ENCODE measurements at places on chromosomes 13 and 19.

DNA sequence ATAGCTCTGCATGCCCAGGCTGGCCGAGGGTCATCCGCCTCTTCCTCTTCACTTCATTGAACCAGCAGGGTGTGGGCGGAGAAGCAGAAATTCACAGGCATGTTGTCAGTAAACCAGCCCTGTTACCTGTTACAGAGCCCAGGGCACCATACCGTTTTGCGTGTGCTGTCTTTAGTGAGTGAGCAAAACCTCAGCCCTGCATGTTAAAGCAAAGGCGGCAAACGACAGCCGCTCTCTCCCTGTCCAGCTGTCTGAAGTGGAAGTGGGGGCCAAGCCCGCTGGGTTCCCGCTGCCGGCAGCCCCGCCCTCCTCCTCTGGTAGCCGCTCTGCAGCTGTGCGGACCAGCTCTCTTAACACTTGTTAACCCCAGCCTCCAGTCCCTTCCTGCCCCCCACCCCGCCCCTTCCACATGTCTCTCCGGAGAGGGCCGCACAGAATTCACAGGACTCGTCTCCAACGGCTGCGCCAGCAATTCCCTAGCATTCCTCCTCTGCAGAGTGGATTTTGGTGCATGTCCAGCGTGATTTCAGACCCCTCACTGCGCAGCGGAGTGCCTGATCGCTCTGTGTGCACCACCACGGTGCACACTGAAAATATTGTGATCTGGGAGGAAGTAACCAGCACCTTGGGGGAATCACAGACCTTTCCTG, 12.7 kb downstream of the KLHL26 start:
- peak overlapping the region; percentile 6 for H3K27ac ChIP-seq
- peak overlapping the region; percentile 1 for H3K4me3 ChIP-seq
- DNase-seq = no peak
- peaks cover 35% of the 10 kb centered on the region for H3K4me1 ChIP-seq

DNA sequence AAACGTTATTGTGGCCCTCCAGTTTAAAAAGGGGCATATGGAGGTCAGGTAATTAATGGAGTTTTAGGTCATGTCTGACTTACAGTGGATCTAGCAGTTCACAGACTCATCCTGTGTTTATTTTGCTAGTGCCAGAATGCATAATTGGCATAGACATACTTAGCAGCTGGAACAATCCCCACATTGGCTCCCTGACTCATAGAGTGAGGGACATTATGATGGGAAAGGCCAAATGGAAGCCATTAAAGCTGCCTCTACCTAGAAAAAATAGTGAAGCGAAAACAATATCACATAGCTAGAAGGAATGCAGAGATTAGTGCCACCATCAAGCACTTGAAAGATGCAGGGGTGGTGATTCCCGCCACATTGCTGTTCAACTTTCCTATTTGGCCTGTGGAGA, 610.7 kb downstream of the SLITRK5 start:
- no peaks in the 10 kb centered on the region for H3K27me3 ChIP-seq
- no peak overlapping the region for H3K27ac ChIP-seq
- H3K4me3 ChIP-seq = no peak overlapping the region

DNA sequence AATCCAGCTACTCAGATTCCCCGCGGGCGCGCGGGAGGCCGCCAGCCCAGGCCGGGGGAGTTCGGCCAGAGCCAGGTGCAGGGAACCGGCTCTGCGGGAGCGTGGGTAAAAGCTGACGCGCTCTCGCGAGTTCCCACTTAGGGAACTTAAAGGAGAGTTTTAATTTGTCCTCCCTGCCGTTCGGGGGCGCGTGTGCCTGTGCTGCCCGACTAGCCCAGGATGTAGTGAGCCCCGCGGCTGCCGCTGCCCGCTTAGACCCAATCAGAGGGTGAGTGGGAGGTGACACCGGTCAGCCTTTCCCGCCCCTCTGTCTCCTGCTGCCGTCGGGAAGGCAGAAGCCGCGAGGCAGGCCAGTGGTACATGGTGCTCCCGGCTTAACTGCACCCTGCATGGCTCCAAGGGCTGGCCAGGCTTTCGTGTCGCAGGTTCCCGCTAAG, 36.0 kb upstream of the NEK3 start:
- H3K27ac ChIP-seq = no peak overlapping the region
- H3K4me1 ChIP-seq = peaks cover 7% of the 10 kb centered on the region
- no peaks in the 10 kb centered on the region for H3K27me3 ChIP-seq
- no peaks in the 10 kb centered on the region for H3K36me3 ChIP-seq
- DNase-seq = peak; percentile 55

DNA sequence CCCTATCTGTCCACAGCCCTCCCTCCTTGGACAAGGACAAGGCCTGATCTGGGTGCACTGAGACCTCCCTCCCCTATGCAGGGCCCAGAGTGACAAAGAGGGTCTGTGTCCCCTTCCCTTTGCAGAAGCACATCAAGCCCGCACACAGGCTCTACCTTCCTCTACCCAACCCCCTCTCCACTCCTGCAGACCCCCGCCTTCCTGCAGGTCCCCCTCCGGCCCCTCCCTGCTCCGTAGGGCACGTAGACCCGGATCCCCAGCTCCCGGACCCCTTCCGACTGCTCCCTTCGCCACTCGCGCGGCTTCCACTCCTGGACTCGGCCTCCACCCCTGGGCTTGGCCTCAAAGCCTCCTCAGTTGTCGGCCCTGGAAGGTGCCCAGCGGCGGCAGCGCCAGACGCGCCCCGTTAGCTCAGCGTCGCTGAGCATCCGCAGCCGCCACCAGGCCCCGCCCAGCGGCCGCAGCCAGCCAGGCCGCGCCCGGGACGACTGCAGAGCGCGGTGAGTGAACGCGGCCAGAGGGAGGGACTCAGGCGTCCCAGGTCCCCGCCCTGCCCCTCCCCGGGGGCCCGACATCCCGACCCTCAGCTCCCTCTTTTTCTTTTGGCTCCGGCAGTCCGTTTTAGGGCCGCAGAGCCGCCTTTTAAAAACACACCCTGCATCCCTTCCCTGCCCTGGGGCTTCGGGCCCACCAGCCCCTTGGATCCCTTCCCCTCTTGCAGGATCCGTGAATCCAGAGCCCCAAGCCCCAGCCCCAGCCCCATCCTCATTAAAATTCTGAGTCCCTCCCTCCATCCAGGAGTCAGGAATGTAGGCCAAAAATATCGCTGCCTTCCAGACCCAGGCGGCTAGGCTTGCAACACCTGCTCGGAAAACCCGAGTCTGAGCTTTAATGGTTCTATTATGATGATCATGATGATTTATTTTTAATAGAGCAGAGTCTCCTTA, 1.5 kb upstream of the MYADM start:
- no peaks in the 10 kb centered on the region for H3K27me3 ChIP-seq
- peaks cover 2% of the 10 kb centered on the region for H3K36me3 ChIP-seq
- H3K27ac ChIP-seq = peak overlapping the region; percentile 99
- peaks cover 51% of the 10 kb centered on the region for H3K4me1 ChIP-seq

DNA sequence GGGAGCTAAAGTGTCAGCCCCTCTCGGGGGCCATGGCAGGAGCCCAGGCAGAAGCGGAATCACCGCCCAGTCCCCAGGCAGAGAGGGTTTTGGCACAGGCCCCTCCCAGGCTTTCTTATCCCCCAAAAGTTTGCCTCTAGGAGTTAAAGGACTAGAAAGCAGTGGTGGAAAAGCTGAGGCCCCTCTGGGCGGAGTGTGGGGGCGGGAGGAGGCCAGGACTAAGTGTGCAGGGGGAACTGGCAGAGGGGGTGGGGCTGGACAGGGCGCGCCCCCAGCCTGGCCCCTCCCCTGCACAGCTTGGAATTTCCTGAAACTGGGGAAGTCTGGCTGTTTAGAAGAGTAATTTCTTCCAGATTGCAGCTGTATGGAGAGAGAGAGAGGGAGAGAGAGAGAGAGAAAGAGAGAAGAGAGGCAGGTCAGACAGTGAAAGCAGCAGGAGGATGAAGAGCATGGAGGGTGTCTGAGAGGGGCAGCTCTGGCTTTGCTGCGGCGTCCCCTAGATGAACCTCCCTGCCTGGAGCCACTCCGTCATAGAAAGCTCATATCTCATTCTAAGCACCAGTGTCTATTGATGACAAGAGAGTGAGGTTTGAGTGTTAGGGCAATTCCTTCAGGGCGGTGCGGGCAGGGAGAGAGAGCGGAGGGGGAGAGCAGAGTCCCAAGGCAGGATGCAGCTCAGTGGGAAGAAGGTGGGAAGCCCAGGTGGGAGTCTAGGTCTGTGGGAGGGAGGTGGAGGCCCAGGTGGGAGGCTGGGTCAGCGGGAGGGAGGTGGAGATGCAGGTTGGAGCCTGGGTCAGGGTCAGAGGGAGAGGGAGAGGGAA, at the start of gene CDC42EP5:
TSS of gene CDC42EP5 (minus strand) at position 226 of the 821 bp plus-strand sequence. CDS start 7,749 bp downstream, outside the sequence.
- DNase-seq = no peak
- peaks cover 17% of the 10 kb centered on the region for H3K4me1 ChIP-seq
- no peak within 1 kb of the TSS for H3K4me3 ChIP-seq
- no peak within 1 kb of the TSS for H3K27ac ChIP-seq
- H3K27me3 ChIP-seq = peaks cover 28% of the 10 kb centered on the region
- no peaks in the 10 kb centered on the region for H3K36me3 ChIP-seq

- H3K27ac ChIP-seq = peak overlapping the region; percentile 29
- H3K36me3 ChIP-seq = no peaks in the 10 kb centered on the region
- DNase-seq = peak; percentile 90
Measured at GRCh38 chr19:1853295-1854038, 5.2 kb upstream of the REXO1 start.

DNA sequence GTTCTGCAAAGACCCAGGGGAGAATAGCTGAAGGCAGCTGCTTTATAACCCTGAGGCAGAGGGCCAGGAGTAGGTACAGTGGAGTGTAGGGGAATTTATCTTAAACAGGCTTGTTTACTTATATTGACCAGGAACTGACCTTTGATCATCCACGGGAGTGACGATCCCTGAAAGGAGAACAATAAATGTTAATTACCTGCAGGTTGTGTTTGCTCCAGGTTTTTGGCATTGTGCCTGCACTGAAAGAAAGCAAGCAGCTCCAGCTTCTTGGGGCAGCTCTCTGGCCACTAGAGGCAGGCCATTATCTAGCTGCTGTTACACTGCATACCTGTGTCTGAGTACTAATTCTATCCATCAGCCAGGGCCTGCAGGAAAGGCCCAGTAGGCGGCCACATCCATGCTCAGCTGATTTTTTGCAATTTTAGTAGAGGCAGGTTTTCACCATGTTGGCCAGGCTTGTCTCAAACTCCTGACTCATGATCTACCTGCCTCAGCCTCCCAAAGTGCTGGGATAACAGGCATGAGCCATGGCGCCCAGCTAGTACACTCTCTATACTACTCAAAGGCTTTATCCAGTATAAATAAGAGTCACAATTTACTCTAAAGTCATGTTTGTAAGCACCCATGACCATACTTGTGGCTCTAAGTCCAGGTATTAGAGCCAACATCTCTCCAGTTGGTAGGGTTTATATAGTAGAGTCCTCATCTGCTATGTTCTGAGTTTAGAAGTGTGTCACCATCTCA, 8.5 kb upstream of the ZNF91 start:
- H3K27ac ChIP-seq = no peak overlapping the region
- no peaks in the 10 kb centered on the region for H3K27me3 ChIP-seq
- H3K4me3 ChIP-seq = no peak overlapping the region
- H3K36me3 ChIP-seq = no peaks in the 10 kb centered on the region
